ENCODE measurements at places on chromosomes 12 and 14.

DNA sequence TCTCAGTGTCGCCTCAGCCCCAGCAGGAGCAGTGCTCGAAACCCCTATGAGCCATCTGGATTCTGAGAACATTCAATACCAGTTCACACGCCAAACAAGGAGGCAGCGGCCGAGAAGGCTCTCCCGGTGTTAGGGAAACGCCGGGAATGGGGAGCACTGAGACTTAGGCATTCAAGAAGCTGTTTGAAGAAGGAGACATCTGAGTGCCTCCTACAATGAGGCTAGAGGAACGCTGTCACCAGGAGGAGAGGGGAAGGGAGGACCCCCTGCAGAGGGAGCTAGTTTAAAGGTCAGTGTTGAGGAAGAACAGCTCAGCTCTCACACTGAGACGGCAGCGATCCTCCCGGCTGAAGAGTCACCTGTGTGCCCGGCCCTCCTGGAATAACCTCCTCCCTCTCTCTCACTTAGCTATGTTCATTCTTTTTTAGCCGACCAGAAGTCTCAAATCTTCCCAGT is 69.9 kb downstream of the SERPINA3 start:
- no peak for DNase-seq

- no peak for DNase-seq
Observed at GRCh38 chr12:131432532-131433260, 278.2 kb upstream of the SFSWAP start.

DNA sequence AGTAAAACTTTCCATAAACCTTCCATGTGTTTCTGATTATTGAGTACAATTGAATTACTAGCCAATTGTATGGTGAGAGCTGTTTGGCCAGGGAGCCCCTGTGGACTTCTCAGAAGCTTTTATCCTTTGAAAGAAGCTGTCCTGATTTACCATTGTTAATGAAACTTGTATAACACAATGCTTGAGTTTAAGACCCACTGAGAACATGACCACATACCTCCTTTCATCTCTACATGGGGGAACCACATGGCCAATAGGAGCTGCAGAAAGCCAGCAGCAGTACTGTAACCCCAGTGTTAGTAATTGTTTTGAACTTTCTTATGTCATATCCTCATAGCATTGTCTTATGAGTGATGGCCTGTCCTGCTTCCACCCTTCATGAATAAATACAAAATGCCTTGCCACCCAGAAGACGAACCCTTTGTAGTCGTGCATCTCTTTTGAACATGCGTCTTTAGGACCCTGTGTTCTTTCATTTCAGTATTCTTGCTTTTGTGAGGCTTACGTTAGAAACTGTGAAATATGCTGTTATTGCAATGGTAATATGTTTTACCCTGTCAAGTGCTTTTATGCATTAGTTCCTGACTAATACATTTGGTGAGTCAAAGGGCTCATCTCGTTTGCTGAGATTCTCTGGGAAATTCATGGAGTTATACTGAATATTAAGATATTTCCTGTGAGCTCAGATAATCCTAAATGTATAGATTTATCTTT is 815.7 kb downstream of the NRXN3 start:
- no peak for DNase-seq

DNA sequence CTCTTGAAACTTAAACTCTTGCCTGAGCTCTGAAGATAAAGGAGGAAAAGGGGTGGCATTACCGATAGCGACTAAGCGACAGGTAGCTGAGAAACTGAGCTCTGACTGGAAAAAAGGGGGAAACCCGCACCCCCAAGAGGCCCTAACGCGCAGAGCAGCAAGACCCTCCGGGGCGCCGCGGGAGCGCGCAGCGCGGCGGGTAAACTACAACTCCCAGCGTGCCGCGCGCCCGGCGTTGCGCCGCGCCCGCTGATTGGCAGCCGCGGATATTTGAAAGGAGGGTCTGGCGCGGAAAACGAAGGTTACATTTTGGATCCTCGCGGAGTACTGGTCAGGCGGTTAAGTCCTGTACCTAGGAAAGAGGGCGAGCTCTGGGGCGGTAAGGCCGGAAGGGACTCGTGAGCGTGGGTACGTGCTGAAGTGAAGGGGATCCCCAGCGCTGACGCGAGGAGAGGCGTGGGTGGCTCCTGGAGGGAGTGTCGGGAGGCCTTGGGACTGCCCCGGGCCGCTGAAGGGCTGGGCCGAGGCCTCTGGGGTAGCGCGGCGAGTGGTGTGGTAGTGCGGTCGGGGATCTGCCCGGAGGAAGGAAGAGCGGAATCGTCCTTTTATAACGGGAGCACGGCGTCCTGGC is at the start of gene ESPL1:
Gene ESPL1 (plus strand): TSS at position 301 of the 631 bp plus-strand sequence. CDS start 468 bp downstream, outside the sequence.
- DNase-seq: peak; percentile 85

- no peak for DNase-seq
Observed at GRCh38 chr12:130552483-130552996, 163.6 kb downstream of the RIMBP2 start.

GRCh38 chr14:94992046-94992445 is 165.3 kb downstream of the DICER1 start:
- no peak for DNase-seq

DNA sequence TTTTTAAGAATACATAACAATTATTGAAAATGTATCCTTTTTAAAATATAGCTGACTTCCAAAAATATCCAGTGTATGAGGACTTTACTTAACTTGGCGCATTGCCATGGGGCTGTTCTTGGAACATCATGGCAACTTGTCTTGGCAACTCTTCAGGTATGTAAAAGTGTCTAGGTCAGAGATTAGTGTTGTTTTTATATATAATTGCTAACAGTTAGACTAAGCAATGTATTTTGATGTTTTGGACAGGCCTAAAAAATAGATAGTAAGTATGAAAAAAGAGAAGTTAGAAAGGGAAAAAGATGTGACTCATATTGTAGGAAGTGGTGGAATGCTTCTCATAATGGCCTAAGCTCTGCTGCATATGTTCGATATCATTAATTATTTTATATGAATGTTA is 70.9 kb downstream of the MON2 start:
- DNase-seq: no peak

- DNase-seq: no peak
Observed at GRCh38 chr12:13347241-13348043, 150.9 kb downstream of the EMP1 start.

DNA sequence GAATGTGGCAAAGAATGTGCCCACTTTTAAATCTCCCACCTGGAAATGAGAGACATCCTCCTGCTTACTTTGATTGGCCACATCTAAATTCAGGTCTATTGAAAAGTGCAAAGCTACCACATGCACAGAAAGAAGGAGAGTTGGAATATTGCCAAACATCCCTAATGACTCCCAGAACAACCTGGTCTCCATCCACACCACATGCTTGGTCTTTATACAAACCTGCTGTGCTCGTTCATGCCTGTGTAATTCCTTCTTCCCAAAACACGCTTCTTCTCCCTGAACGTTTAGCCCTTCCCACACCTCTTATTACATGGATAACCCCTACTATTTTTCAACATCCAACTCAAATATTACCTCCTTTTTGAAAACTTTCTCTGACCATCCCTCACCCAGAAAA is 66.2 kb upstream of the BCL2L14 start:
- no peak for DNase-seq
